ENCODE measurements at places on chromosomes 2 and 18.

- no peak for DNase-seq
Observed at GRCh38 chr18:54561706-54562267, 29.3 kb upstream of the DYNAP start.

GRCh38 chr2:13968811-13969210 is 663.7 kb upstream of the LRATD1 start:
- DNase-seq = no peak

GRCh38 chr18:4172196-4173100 is 282.7 kb downstream of the DLGAP1 start:
- no peak for DNase-seq

DNA sequence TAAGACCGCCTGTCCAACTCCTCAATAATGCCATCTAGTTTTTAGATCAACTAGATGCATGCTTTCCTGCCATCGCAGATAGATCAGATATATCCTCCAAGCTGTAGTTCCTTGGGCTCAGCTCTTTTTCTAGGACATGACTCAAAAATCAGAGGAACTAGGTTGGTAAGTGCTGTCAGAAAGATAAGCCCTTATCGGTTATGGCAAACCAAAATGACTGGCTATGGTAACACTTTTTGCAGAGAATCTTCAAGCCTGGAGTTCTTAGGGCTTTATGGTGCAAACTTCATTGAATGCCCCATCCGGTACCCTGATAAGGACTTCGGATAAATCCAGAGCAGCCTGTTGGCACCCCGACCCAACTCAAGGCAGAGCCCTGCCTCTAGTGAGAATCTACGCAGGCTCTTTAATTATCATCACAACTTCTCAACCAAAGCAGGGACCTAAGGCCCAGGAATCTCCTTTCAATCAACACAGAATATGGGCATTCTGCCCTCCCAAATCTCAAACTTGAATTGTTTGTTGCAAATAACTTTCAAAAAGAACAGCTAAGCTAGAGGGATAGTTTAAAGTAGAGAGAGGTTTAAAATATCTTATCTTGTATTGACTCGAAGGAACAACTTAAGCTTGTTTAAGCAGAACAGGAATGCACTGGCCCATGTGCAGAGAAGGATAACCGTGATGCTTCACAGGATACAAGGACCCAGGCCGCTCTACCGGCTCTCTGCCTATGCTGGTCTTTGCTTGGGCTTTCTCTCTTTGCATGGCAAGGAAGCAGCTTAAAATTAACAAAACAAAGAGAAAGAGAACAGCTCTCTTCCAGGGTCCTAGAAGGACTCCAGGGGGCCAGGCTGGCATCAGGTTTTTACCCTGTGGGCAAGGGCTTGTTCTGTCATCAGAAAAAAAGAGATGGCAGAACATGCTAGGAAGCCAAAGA is 3.4 kb upstream of the CYP1B1 start:
- DNase-seq = no peak

GRCh38 chr18:26119246-26119645 is 14.4 kb upstream of the PSMA8 start:
- no peak for DNase-seq

DNA sequence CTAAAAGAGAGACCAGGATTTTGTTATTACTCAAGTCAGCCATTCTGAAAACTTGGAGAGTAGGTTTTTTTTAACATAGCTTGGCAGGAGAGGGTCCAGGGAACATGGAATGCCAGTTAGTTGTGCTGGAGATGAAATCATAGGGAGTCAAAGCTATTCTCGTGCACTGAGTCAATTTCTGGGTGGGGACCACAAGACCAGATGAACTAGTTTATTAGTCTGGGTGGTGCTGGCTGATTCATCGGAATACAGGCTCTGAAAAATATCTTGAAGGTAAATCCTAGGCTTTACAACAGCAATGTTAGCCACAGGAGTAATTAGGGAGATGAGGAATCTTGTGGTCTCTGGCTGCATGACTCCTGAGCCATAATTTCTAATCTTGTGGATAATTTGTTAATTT is 921.4 kb downstream of the TRIB2 start:
- no peak for DNase-seq

DNA sequence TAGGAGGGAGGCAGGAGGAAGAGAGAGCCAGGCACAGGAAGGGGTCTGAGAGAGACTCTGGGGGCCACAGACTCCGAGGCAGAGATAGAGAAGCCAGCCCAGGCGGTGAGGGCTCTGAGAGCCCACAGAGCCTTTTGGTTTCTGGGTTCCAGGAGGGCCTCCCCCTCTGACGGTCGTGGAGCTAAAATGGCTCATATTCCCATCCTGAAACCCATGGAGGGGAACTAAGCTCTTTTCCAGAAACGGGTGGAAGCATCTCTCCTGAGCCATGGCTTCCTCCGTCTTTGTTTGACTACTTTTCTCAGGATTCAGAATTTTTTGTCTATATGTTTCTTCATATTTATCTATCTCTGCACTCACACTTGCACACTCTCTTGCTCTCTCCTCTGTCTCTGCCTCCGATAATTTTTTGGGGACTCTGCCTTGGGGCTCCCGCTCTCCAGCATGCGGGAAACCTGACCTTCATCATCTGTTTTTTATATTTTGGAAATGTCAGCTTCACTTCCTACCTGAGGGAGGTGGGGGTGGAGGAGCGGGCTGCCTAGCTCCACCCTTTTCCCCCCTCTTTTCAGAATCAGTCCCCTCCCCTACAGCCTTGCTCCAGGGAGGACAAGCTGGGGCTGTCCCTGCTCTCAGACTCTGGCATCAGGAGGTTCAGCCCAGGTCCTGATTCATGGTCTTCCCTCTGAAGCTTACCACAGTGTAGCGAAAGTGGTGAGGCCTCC is 5.0 kb upstream of the PKDCC start:
- no peak for DNase-seq

DNA sequence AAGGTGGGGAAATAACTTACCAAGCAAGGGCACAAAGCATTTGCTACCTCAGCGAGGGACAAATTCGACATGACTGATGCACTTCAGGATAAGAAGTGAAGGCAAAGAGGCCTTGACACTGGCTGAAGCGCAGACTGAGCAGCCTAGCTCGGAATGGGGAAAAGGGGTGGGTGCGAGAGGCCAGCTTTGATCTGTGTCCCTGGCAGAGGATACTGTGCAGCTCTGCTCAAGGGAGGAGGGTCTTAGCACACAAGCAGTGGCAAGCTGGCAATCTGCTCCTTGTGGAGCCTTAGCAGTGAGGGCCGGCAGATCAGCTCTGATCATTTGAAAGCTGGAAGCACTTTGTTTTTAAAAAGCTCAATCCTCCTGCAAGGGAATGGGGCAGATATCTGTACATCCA is 222.3 kb downstream of the ZBTB7C start:
- DNase-seq = no peak

GRCh38 chr2:182611009-182611408 is 105.0 kb upstream of the DNAJC10 start:
- no peak for DNase-seq

GRCh38 chr18:23400918-23401317 is 52.2 kb upstream of the RIOK3 start:
- no peak for DNase-seq

- no peak for DNase-seq
Observed at GRCh38 chr2:236745420-236746210, 176.0 kb downstream of the ACKR3 start.

- no peak for DNase-seq
Observed at GRCh38 chr2:214156971-214157370, 253.9 kb upstream of the VWC2L start.

- no peak for DNase-seq
Observed at GRCh38 chr2:175804122-175804521, 197.9 kb downstream of the LNPK start.

- DNase-seq = no peak
Observed at GRCh38 chr18:9604348-9604747, 10.0 kb downstream of the PPP4R1 start.

DNA sequence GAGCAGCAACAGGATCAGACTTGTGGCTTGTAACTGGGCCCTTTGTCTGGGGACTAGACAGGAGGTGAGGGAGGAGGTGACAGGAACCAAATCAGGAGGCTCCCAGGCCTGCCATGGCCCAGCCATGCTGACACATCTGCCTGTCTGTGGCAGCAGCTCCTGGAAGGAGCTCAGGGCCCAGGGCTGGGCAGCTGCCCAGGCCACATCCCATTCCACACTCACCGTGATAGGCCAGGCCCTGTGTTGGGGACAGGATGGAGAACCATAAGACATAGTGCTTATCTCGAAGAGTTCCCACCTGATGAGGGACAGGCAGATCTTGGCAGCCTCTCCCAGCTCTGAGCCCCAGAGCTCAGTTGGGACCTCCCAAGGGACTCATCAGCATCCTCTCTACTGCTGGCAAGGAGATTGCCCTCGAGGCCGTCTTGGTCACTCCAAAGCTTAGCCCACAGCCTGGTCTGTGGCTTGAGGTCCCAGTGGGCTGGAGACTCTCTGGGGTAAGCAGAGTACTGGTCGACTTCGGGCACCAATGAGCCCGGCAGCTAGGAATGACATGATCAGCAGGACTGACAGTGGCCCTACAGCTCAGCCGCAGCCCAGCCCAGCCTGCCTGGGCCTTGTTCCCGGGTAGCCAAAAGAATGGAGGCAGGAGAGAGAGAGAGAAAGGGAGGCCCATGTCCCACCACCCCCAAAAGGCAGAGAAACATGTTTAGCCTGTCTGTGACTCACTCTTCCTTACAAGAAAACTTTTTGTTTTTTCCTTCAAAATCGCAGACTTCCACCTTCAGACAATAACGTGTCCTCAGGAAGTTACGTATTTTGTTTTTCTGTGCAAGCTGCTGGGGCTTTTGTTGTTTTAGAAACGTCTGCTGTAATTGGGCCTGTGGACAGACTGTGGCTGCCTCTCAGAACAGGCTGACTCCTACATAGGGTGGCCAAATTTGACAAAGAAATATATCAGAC is 82.1 kb downstream of the HS1BP3 start:
- DNase-seq = no peak

GRCh38 chr2:33634261-33634910 is 35.3 kb upstream of the FAM98A start:
- DNase-seq = no peak

DNA sequence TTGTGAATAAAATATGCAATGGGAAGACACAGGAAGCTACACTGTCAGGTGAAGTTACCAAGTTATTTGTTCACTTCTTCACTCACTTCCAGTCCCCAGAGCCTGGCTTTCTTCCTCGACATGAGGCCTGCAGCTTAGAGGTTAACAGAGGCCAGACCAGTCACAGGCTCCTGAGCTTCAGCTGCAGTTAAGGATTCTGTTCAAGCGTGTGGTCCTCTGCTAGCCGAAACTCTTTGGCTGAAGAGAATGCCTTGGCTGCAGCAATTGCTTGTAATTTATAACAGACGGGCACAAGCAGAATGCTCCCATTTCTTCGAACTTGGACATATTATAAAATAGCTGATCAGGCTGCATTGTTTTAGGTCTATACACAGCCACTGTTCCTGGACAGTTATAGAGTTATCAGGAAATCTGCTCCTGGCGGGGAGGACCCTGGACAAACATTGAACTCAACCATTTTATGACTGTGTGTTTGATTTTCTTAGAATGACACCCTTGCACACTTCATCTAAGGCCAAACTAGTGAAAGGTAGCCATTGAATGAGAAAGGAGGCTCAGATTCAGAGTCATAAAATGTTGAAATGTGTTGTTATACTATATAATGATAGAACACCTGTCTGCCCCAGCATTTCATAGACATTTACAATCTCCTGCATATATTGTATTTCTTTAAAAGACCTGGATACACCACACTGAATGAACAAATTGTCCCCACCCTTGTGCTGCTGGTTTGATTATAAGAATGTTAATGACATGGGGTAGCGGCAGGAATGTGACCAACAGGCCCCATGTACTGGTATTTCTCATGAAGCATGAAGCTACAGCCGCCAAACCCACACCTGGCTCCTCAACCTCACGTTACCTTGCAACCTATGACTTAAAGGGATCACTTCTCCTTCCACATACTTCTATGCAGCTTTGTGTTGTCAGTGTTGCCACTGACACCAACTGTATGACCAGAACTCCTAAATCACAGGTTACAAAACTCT is 153.6 kb downstream of the TDRD15 start:
- DNase-seq = no peak

- DNase-seq = no peak
Observed at GRCh38 chr2:28148000-28148399, 244.7 kb upstream of the FOSL2 start.

DNA sequence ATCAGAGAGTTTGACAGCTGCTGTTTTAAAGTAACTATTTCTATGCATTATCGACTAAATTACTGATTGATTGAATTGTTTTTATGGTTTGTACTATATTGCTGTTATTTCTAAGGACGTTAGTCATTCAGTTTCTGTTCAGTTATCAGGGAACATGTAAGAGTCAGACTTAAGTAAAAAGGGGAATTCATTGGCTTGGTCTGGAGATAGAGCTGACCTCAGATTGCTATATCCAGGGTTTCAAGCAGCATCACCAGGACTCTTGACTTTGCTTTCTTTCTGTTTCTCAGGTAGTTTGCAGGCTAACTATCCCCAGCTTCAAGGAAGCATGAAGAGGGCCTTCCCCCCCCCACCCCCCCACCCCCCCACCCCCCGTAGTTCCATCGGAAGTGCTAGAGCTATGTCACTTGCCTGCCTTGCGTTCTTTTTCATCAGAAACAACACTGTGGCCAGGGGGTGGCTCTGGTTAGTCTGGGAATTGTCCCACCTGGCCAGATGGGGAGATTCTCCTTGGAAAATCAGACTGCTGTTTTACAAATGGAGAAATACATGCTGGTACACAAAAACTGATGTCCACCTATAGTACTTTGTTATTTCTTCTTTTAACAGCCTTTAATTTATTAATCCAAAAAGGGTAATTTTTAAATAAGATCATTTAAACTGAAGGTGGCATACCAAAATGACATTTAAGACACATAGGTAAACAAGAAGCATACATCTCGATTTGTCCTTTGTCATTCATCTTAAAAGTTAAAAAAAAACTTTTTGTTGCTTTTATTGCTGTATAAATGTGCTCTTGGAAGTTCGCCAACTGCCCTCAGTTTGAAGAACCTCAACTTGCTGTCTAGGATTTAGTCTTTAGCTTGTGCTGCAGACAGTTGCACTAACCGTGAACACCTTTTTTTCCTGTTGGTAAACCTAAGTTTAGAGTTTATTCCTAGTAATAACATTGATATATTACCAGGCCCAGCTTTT is 9.4 kb downstream of the SMAD4 start:
- DNase-seq = no peak

- no peak for DNase-seq
Observed at GRCh38 chr2:68689553-68690537, 44.8 kb upstream of the ARHGAP25 start.

DNA sequence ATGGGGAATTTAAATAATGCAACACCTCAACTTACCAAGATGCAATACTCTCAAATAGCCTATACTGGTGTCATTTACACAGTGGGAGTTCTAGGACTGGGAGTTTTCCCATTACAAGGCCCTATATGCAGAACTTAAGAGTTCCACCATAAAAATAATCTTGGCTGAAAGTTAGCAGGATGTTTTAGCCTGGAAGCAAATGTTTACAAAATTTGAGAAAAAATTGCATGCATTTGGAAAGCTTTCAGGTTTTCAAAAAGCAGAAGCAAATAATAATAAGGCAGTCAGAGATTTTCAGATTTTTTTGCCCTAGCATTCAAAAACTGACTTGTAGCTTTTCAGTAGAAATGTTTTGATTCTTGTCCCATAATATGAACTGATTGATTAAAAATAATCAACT is 397.3 kb downstream of the ARHGAP15 start:
- DNase-seq = no peak

Data from Panc1 (cell line).